Bronchial smooth muscle cell (primary cell): ENCODE measurements at places on chromosomes 2 and 18. TPM values are rescaled to one million over a fixed set of nuclear protein-coding genes. Genes with fewer than 3 reads are reported as not detected.

TRAPPC8 gene
- total RNA-seq: 33.7 and 38.8 TPM in 2 replicates

MOGAT1 gene
- total RNA-seq: not detected in 2 replicates

IL1B gene
- total RNA-seq: 0.63 TPM in 1 of 2 replicates, not detected in the other

DUSP2 gene
- total RNA-seq: 0.94 and 1.1 TPM in 2 replicates

WNT6 gene
- not detected in 2 replicates for total RNA-seq

FRZB gene
- total RNA-seq: 0.17 and 0.32 TPM in 2 replicates

TMEM247 gene
- not detected in 2 replicates for total RNA-seq
